ENCODE measurements at places on chromosomes 12 and 14.

DNA sequence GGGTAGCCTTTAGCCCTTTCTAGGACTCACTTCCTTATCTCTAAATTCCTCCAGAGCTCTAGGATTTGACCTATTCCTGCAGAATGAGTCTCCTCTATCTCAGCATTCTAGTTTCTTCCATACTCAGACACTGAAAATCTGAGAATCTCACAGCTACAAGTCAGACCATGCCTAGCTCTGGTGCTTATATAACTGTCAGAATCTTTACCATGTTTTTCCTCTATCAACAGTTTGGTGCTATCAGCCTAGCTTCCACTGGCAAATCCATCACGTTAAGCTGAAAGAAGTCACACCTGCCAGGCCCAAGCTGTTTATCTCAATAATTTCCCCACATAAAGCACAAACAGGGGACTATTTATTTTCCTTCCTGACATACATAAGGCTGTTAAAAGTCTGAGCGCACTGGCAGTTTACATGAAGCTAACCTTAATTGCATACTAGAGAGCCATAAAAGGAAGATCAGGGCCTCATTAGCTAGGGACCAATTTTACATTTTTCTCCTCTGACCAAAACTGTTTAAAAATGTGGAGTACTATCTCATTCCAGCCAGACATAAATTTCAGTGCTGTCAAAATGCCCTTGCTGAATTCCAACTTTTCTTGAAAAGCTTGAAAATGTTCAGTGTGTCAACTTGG is 270.5 kb downstream of the C12orf75 start:
- DNase-seq, result no peak

DNA sequence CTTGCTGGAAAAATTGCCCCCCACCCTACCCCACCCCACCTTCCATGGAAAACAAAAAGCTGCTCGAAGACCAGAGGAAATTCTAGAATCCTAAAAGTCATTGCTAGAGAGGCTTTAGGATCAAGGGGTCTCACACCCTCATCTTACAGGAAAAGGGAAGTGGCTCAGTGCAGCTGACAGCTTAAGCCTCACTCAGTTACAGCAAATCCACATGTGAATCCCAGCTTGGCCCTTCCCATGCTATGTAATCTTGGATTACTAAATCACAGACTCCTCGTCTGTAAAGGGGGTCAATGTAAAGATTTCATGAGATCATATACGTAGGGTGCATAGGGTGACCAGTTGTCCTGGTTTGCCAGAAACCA is 25.9 kb downstream of the CMKLR1 start:
- no peak for DNase-seq

DNA sequence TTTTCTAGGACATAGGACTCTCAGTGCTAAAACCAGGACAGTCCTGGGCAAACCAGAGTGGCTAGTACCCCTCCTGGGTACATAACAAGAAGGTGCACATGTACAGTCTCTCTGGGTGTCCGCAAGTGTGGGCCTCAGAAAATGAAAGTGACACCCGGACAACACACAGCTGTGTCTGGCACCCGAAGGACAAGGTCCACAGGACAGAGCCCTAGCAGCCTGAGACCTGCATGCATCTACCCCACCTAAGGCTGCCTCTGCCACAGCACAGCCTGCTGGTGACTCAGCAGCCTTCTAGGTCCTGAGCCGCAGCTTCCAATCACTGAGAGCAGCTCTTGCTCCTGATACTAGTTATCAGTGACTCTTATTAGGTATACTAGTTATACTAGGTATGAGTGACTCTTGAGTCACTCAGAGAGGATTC is 784.1 kb upstream of the TBX3 start:
- peak; percentile 77 for DNase-seq

- DNase-seq, result no peak
Measured at GRCh38 chr12:71144682-71145081, 13.1 kb downstream of the TSPAN8 start.

DNA sequence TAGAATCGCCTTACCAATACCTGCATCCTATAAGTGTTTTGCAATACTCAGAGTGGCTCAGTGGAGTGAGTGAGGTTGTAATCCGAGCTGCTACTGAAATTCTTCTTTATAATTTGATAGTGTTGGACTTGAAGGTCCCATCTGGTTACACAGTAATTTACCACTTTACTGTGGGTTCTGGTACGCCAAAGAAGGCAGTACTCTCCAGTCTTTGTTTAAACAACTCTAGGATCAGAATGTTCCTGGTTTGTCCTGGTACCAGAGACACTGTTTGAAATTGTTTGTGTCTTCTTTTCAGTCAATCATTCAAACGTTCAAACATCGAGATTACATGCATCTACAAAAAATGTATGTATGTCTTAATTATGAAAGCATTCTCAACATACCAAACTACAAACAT is 51.3 kb upstream of the AMN1 start:
- DNase-seq, result no peak

GRCh38 chr12:75856235-75856634 is 175.3 kb downstream of the PHLDA1 start:
- DNase-seq, result no peak

DNA sequence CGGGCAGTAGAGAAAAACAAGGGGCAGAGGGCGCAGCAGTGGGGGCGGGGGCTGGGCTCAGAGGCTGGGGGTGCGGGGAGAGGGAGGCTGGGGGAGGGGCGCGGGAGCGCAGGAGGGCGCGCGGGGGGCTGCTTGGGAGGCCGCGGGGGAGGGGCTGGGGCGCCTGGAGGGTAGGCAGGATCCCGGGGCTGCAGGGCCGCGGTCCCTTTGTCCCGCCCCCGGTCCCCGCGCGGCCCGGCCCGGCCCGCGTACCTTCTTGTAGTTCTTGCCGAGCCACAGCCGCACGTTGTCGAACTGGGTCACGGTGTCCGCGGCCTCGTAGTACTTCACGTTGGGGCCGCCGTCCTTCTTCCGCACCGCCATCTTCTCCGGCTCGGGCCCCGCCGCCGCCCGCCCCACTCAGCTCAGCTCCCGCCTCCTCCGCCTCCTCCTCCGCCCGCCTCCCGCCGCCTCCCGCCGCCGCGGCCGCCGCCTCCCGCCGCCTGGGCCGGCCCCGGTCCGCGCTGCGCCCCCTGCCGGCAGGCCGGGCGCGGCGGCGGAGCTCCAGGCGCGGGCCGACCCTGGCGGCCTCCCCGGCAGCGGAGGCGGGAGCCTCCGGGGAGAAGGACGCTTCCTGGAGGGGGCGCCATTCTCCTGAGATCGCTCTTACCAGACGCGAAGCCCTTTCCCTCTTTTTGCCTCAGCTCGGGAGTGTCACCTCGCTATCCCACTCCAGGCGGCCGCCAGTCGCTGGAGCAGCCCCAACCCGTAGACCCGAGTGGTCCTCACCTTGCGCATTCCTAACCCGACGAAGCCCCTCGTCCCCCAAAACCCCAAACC is at the start of gene SMARCC2:
SMARCC2 (minus strand) TSS at position 385 of the 819 bp plus-strand sequence; CDS start at position 363, 22 bp downstream.
- peak; percentile 96 for DNase-seq

DNA sequence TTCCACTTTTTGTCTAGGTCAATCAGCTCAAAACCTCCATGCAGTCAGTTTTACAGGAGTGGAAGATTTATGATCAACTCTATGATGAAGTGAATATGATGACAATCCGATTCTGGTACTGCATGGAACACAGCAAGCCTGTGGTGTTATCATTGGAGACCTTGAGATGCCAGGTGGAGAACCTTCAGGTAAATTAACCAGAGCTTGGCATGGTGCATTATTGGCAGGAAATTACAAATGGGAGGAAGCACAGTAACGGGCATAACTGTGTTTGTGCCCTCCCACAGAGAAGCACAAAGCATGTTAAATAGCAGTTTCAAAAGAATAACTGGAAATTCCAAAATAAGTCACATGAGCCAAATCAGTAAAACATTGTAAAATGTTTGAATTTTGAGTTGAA is 135.6 kb downstream of the ESR2 start:
- no peak for DNase-seq

- DNase-seq, result no peak
Measured at GRCh38 chr12:1812650-1813302, 7.6 kb upstream of the LRTM2 start.

DNA sequence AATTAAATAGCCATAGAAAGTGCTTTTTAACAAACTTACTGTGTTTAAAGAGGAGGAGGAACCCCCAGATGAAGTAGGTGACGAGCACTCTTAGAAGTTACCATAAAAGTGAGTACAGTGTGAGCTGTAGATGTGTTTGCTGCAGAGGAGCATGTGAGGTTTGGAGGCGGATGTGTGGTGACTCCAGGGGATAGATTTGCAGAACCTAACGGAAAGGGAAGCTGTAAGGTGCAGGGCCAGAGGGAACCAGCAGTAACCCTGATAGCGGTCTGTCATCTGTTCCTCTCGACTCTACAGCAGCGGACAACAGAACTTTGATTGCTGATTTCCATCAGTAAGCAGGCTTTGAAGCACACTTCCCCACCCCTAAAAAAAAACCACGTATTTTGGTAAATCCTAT is 5.2 kb downstream of the CALM1 start:
- DNase-seq, result no peak

DNA sequence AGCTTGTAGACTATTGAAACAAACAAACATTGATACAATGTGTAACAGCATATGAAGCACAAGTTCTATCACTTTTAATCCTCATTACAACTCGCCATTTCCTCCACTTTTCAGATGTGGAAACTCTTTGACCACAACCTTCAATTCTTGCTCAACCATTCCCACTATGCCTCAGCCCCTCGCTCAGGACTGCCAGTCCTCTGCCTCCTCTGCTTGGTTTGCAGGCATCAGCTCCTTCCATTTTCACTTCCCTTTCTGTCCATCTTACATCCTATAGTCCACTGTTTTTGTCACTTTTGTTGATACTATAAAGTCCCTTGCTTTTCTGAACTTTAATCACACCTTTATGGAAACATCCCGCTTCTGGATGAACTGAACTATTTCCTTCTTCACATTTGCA is 28.2 kb upstream of the CD27 start:
- no peak for DNase-seq

DNA sequence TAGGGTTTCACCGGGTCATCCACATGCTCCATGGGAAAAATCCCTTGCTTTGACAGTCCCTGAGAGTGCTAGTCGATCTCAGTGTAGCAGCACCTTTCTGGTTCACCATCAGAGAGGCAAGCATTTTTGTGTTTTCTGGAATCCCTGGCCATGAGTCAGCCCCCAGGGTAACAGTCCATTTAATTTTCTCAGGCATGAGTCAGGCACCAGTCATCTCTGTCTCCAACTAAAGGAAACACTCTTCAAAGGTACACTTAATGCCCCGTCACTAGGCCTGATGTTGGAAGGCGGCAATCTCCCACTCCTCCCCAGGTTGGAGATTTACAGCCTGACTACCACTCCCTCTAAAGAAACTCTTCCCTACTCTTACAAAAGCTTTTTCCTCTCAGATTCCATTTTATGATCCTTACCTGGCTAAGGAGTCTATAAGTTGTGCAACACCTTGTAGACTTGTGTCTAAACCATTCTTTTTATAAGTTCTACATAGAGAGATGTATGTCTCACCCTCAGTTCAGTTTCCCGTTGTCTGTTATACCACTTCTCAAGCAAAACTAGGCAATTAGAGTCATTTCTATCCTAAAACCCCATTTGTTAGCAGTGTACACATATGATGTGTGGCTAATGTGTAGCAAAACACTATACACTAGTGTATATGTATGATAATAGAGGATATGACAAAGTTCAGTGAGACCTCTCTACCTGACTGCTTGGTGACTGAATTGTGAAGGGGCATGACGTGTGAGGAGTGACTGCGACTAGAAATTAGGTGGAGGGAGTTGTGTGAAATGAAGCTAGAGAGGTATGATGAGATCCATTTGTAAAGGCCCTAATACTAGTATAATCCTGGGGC is 24.6 kb downstream of the TMEM19 start:
- DNase-seq, result no peak

GRCh38 chr12:85673921-85674420 is 162.2 kb downstream of the RASSF9 start:
- no peak for DNase-seq

GRCh38 chr12:132642846-132643835 is 24.6 kb downstream of the P2RX2 start:
- no peak for DNase-seq

DNA sequence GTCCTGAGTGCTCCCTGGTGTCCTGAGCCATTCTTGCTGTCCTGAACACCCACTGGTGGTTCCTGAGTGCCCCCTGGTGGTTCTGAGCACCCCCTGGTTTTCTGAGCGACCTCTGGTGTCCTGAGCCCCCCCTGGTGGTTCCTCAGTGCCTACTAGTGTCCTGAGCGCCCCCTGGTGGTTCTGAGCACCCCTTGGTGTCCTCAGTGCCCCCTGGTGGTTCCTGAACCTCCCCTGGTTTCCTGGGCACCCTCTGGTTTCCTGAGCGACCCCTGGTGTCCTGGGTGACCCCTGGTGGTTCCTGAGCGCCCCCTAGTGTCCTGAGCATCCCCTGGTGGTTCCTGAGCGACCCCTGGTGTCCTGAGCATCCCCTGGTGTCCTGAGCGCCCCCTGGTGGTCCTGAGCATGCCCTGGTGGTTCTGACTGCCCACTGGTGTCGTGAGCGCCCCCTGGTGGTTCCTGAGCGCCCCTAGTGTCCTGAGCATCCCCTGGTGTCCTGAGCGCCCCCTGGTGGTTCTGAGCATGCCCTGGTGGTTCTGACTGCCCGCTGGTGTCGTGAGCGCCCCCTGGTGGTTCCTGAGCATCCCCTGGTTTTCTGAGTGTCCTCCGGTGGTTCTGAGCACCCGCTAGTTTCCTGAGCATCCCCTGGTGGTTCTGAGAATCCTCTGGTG is 473.1 kb downstream of the TMEM121 start:
- DNase-seq, result no peak

DNA sequence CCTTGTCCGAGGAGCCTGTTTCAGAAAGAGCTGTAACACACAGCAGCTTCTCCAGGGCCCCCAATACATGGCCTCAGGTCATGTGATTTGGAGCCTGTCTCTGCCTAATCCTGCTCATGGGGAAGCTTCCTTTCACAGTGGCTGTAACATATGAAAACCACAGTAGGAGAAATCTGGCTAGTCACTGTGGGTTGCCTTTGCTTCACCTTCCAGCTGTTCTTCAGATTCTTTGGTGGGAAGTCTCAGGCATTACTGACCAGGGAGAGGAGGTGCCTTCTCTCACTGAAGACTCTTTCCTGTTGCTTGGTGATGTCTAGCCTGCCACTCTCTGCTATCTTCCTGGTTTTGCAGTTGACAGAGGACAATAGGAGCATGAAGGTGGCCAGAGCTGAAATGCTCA is 350.6 kb downstream of the DPF3 start:
- DNase-seq, result no peak

- peak; percentile 90 for DNase-seq
Measured at GRCh38 chr12:21527451-21528180, 1.5 kb downstream of the SPX start.

GRCh38 chr12:76064904-76065303 is 19.6 kb downstream of the NAP1L1 start:
- DNase-seq, result no peak

DNA sequence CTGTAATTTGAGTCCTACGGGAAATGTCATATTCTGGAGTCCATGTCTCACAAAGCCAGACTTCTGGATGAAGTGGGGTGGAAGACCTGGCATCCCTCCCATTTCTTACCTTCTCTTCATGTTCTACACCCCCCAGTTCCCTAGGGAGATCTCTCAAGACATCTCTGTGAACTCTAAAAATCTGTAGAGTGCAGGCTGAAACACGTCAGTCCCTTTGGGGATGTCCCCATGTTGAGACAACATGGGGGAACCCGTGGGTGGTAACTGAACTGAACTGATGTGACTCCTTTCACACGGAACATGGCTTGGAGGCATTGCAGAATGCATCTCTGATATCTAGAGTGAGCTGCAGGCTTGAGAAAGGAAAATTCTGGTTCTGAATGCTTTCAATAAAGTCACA is 15.2 kb downstream of the SERPINA12 start:
- DNase-seq, result no peak
